ENCODE measurements at places on chromosomes 7 and 10. TPM values are rescaled to one million over a fixed set of nuclear protein-coding genes. Genes with fewer than 3 reads are reported as not detected.

Gene POLR1F
- 28.1 TPM for total RNA-seq

Gene SBDS
- 82.9 TPM for total RNA-seq

Gene TBATA
- total RNA-seq = not detected

Gene DNAH11
- 2.8 TPM for total RNA-seq

Gene ZNF727
- not detected for total RNA-seq

Gene HOXA1
- 7.1 TPM for total RNA-seq

Gene MRC1
- not detected for total RNA-seq

Gene CUBN
- total RNA-seq = under 0.01 TPM

Gene GPR141
- not detected for total RNA-seq

Gene IL15RA
- total RNA-seq = 24.5 TPM

Gene ADARB2
- total RNA-seq = under 0.01 TPM

Gene CYP3A7
- total RNA-seq = 0.12 TPM

Gene ZNF425
- total RNA-seq = 0.87 TPM

Gene PRKCQ
- total RNA-seq = 4.5 TPM

Gene HPS6
- 52.6 TPM for total RNA-seq

Gene CPVL
- 31.3 TPM for total RNA-seq

Gene NPC1L1
- 0.23 TPM for total RNA-seq

Gene BPGM
- 42.8 TPM for total RNA-seq

Gene NEUROD6
- not detected for total RNA-seq

Gene PAX4
- total RNA-seq = not detected

Gene CYP26C1
- 0.43 TPM for total RNA-seq

Gene UTF1
- not detected for total RNA-seq

Gene GDF10
- not detected for total RNA-seq

Gene KLF14
- total RNA-seq = 0.14 TPM

Gene OR2A12
- total RNA-seq = not detected

Gene VSTM2A
- total RNA-seq = not detected

Gene AGAP9
- 7.1 TPM for total RNA-seq

Gene LRGUK
- 0.06 TPM for total RNA-seq

Gene ENKUR
- total RNA-seq = not detected

Gene CTAGE4
- 2.8 TPM for total RNA-seq

Gene OR6B1
- not detected for total RNA-seq

Gene HOXA11
- 10.7 TPM for total RNA-seq

Gene SDK1
- total RNA-seq = 2.6 TPM

Gene ANK3
- total RNA-seq = 6.6 TPM

Gene TEX36
- total RNA-seq = not detected

Gene MYOZ1
- total RNA-seq = 1.1 TPM

Gene AGAP4
- total RNA-seq = 9.2 TPM

Gene PDLIM1
- 43.8 TPM for total RNA-seq

Gene SLC39A12
- not detected for total RNA-seq

Gene ZWINT
- total RNA-seq = 65.8 TPM

Gene C7orf33
- total RNA-seq = not detected

Gene ABCF2
- 80.5 TPM for total RNA-seq

Gene AGAP6
- 3.4 TPM for total RNA-seq

Gene TMEM168
- total RNA-seq = 9.8 TPM

Gene MCM10
- 35.2 TPM for total RNA-seq

Gene CUZD1
- 1.0 TPM for total RNA-seq

Gene ACHE
- 0.51 TPM for total RNA-seq

Gene SUGCT
- total RNA-seq = 3.8 TPM

Gene ANKRD30A
- total RNA-seq = not detected

Gene AKR1D1
- total RNA-seq = not detected

Gene MNX1
- 2.1 TPM for total RNA-seq

Gene IDI2
- not detected for total RNA-seq
